ENCODE measurements at places on chromosomes 5 and 9.

DNA sequence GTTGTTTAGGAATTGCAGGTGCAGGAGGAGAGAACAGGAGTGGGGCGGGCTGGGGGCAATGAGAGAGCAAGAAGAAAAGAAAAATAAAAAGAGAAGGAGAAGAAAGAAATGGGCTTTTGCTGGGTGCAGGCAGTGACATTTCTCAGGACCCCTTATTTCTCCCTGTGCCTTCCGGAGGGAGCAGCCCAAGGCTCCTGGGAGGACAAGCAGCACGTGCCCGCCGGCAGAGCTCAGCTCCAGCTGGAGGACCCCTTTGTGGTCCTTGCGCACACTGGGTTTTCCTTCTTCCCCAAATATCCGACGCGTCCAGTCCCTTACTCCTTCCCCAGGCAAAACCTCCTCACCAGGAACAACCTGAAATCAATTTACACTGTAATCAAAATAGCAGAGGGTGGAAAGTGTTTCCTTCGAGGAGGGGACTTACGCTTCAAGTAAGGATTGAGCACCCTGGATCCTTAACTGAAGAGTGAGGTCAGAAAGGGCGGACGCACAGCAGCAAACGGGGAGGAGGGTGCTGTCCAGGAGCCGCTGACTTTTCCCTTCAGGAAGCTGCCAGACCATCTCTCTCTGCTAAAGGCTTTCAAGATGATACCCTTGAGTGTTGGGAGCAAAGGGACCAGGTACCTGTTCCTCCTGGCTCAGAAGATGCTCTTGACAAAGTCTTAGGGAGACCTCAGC is 2.1 kb downstream of the BTNL9 start:
- no peak for DNase-seq

DNA sequence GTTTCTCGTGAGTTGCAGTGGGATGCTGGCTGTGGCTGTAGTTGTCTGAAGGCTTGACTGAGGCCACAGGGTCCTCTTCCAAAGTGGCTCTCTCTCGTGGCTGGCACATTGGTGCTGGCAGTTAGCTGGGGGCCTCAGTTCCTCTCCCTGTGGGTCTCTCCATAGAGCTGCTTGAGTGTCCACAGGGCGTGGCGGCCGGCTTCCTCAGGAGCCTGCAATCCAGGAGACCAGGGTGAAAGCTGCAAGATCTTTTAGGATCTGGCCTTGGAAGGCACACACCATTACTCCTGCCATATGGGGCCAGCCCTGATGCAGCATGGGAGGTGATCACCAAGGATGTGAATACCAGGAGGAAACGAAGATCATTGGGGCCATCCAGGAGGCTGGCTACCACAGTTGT is 41.1 kb downstream of the ANKRD33B start:
- DNase-seq = no peak

DNA sequence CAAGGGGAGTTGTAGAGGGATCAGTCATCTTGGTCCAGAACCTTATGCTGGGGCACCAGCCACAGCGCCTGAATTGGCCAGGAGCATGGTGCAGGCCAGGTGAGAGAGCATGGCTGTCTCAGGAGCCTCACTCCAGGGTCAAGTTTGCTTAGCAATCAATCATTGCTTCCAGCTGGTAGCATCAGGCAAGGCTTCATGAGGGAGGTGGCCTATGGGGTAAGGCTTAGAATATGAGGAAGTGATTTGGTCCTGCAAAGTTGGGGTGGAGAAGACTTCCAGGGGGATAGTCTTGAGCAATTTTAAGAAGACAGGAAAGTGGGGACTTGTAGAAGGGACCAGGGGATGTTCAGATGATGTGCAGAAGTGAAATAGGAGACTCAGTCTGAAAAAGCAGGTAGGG is 53.9 kb upstream of the PITX1 start:
- DNase-seq = no peak

GRCh38 chr5:146342519-146342881 is 3.9 kb downstream of the POU4F3 start:
- DNase-seq = no peak

DNA sequence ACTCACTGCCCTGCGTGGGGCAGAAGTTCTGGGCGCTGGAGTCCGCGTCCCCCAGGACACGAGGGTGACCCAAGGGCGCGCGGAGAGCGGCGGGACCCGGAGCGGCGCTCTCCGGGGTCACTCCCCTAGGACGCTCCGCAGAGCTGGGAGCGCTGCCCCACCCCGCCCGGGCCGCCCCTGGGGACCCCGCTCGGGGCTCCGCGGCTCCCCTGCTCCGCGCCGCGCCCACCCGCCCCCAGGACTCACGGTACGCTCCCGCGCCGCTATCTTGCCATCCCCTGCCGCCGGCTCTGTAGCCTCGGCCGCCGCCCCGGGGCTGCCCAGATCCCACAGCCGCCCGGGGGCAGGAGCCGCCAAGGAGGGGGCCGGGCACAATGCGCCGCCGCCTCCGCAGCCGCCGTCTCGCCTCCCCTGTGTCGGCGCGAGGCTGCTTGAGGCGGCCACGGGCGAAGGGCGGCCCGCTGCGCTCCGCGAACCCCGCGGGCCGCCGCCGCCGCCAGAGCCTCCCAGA is 303 bp downstream of the LIFR start:
- DNase-seq = no peak

DNA sequence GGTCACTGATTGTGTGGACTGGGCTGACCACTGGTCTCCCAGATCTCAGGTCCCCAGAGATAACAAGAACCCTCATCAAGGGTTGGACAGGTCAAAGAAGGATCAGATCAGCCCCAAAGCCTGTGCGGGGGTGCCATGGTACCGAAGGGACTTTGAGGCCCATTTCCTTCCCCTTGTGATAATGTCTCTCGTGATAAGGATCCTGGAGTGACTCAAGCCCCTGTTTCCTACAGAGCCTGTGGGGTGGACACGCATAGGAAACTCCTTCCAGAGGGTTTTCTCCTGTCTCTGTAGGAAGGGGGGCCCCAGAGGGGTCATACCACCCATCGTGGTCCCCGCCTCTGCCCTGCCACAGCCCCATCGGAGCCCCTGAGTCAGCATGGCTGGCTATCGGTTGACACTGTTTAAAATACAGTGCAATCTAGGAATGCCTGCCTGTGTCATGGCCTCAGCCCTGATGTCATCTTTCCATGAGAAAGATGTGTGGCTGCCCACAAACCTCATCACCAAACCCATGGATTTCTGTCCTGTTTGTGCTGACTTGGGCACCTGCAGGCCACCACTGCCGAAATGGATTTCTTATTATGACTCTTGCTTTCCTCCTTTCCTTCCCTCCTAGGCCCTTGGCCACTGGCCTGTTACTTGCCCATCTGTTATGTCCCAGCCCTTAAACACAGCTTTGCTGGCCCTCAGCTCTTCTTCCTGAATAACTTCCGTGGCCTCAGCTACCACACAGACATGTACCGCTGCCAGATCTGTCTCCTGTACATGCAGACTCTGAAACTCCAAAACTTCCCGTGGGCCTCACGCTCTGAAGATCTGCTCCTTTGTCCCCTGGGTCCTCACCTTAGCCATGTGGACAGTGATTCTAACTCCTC is 2.9 kb upstream of the CSF2 start:
- no peak for DNase-seq

GRCh38 chr5:120464627-120465435 is 731 bp downstream of the PRR16 start:
- no peak for DNase-seq

- no peak for DNase-seq
Measured at GRCh38 chr9:30015073-30015472, 2369.4 kb upstream of the ACO1 start.

DNA sequence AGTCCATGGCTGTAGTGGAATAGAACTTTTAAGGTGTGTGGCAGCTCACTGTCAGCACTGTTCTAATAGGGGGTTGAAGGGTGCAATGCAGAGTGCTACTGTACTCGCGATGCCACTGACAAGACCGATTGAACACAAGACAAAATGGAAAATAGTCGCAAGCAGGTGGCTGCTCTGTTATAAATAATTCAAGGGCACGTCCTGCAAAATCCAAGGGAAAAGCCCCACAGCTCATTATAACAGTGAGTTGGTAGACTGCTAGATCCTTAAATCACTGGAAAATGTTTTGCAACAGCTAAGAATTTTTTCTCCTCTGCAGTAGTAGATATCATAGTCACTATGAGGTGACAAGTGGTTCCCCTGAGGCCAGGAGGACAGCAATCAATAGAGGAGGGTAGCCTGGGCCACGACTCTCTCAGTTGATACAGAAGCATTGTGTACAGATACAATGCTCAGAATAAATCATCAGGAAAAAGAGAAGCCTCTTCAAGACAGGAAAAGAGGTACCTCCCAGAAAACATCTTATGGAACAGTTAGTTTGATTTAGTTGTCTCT is 926.3 kb downstream of the TLE4 start:
- DNase-seq = no peak

GRCh38 chr5:52334367-52334766 is 453.3 kb upstream of the ITGA1 start:
- no peak for DNase-seq

- DNase-seq = no peak
Measured at GRCh38 chr9:123472862-123473614, 117.0 kb downstream of the CRB2 start.

GRCh38 chr9:107404161-107404560 is 85.4 kb downstream of the KLF4 start:
- no peak for DNase-seq

GRCh38 chr5:36570301-36571095 is 35.9 kb upstream of the SLC1A3 start:
- DNase-seq = no peak

DNA sequence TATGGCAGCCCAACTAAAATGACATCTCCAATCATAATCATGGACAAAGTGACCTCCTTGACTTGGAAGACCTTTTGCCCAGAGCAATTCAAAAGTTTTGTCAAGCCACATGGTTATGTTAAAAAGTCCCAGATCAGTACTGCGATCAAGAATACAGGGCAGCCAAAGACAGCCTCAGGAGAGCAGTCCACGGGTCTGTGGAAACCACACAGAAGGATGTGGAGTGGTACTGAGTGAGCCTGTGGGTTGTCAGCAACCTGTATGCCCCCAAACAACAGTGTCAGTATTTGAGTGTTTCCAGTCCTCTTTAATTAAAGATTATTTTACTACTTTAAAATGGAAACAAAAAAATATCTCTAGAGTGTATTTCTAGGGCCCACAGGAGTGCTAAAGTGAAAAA is 345.4 kb upstream of the EFNA5 start:
- DNase-seq = no peak

DNA sequence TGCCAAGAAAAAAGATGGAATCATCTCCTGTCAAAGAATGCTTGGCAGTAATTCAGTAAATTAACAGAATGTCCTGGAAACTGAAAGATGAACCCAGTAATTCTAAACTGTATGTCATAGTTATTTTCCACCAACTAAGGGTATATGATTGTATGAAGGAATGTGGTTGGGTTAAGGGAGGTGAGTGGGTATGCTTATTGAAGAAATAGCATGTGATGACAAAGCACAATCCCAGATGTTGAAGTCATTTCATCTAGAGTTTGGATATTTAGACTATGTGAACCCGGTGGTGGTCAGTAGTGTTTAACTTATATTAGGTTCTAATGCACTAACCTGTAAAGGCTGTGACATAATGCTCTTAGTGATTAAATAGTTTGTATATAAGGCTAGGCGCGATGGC is 87.3 kb downstream of the CDKN2A start:
- no peak for DNase-seq

DNA sequence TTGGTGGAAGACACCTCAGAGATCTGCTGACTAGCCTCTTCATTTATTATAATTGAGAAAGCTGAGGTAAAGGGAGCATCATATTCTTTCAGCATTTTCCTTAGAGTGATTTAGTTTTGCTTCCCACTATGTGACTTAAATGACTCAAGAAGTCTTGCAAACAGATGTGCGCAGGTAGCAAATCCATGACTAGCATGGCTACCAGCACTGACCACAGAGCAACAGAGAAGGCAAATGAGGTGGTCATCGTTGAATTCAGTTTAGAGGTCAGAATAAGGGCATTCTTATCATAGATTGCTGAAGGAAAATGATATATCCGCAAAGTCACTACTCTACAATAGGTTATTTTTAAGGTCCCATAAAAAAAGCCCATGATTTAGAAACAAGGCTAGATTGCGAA is 162.2 kb downstream of the PIK3R1 start:
- DNase-seq = no peak

GRCh38 chr9:4490705-4491625 is 697 bp downstream of the SLC1A1 start:
- no peak for DNase-seq

DNA sequence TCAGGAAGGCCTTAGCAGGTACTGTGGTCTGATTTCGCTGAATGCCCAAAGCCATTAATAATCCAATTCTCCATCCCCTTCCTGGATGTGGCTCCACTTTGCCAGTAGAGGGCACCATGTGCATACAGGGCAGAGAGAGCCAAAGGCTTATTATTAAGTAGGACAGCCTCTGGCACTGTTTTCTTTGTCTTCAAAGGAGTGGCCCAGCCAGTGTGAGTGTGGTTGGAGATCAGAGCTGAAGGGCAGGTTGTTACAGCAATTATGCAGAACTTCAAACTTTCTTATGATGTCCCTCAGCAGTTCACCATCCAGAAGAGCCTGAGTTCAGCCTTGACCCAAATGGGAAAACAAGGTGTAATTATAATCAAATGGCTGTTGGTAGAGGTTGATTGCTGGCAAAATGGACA is 38.6 kb upstream of the CEMIP2 start:
- no peak for DNase-seq

GRCh38 chr9:15423231-15423985 is 732 bp downstream of the SNAPC3 start:
- DNase-seq = no peak

DNA sequence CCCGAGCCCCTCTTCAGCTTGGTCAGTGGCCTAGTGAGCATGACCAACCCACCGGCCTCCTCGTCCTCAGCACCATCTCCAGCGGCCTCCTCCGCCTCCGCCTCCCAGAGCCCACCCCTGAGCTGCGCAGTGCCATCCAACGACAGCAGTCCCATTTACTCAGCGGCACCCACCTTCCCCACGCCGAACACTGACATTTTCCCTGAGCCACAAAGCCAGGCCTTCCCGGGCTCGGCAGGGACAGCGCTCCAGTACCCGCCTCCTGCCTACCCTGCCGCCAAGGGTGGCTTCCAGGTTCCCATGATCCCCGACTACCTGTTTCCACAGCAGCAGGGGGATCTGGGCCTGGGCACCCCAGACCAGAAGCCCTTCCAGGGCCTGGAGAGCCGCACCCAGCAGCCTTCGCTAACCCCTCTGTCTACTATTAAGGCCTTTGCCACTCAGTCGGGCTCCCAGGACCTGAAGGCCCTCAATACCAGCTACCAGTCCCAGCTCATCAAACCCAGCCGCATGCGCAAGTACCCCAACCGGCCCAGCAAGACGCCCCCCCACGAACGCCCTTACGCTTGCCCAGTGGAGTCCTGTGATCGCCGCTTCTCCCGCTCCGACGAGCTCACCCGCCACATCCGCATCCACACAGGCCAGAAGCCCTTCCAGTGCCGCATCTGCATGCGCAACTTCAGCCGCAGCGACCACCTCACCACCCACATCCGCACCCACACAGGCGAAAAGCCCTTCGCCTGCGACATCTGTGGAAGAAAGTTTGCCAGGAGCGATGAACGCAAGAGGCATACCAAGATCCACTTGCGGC is 1.8 kb downstream of the EGR1 start:
- DNase-seq = no peak

- no peak for DNase-seq
Measured at GRCh38 chr9:112271466-112272098, 61.8 kb downstream of the PTBP3 start.

GRCh38 chr9:93824386-93825294 is 130.5 kb downstream of the BARX1 start:
- no peak for DNase-seq
